ENCODE measurements at places on chromosomes 7 and 10. TPM values are rescaled to one million over a fixed set of nuclear protein-coding genes. Genes with fewer than 3 reads are reported as not detected.

DNA sequence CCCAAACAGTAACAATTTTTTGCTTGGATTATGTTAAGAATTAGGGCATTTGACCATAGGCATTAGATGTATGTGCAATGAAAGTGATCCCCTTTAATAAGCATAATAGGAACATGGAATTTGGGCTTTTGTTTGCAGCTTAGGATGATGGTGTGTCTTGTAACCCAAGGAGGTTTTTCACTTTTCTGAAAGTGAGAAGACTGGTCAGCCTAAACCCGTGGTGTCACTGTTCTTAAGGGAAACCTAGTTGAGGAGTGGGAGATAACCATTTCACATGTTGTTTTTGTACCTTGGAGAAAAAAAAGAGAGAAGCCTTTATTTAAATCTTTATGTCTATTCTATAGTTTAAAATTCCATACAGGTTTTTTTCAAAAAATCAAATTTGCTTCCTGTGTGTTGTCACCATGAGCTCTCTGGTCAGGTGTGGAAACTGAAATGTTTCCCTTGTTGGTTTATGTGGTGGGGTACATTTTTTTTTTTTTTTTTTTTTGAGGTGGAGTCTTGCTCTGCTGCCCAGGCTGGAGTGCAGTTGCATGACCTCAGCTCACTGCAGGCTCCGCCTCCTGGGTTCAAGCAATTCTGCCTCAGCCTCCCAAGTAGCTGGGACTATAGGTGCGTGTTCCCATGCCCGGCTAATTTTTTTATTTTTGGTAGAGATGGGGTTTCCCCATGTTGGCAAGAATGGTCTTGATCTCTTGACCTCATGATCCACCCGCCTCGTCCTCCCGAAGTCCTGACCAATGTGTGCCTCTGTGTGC lies 7.7 kb downstream of the CCM2 start:
- no peak for DNase-seq

GALNT17 gene
- total RNA-seq, result 0.76 TPM

- no peak for DNase-seq
Observed at GRCh38 chr10:74334221-74334620, 183.2 kb downstream of the ADK start.

IGF2BP3 gene
- total RNA-seq, result 110 TPM

DNA sequence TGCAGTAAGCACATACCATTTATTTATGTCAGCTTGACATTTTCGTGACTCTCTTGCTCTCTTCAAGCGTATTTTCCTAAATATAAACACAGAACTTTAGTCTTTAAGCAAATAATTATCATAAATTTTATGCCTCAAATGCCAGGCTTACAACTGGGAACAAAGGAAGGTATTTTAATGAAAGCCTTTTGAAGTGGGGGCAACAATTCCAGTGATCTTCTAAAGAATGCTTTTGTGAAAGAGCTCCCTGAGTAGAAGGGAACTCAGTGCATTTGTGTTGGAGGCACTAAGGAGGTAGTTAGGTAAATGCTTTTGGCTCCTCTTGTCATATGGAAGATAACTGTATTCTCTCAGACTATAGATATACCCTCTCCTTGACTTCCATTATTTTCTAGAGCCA lies 104.9 kb downstream of the VPS50 start:
- DNase-seq, result no peak

GRCh38 chr10:77849039-77849664 lies 77.4 kb downstream of the DLG5 start:
- DNase-seq, result no peak

COBL gene
- 0.81 TPM for total RNA-seq

GRCh38 chr7:98297626-98298286 lies 16.3 kb downstream of the BRI3 start:
- DNase-seq, result no peak

- DNase-seq, result no peak
Observed at GRCh38 chr7:24824896-24825295, 67.6 kb upstream of the GSDME start.

GRCh38 chr7:123871998-123872867 lies 27.3 kb downstream of the HYAL4 start:
- peak; percentile 55 for DNase-seq

DNA sequence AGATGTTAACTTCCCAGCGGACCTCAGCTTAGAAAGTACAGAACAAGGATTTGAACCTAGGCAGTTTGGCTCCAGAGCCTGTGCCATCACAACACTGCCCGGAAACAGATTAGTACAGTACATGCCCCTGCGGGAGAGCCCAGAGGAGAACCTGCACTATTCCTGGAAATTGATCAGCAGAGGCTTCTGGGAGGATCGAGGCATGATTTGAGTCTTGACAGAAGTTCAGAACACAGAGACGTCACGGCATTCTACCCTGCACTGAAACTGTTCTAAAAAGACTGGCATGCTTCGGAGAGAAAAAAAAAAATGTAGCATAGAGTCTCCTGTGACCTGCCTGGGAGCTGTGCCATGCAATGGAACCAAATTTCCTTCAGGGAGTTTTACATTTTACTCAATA lies 9.2 kb upstream of the IL6 start:
- no peak for DNase-seq
